AG10803 (cell line): ENCODE measurements at places on chromosomes 16 and 17.

DNA sequence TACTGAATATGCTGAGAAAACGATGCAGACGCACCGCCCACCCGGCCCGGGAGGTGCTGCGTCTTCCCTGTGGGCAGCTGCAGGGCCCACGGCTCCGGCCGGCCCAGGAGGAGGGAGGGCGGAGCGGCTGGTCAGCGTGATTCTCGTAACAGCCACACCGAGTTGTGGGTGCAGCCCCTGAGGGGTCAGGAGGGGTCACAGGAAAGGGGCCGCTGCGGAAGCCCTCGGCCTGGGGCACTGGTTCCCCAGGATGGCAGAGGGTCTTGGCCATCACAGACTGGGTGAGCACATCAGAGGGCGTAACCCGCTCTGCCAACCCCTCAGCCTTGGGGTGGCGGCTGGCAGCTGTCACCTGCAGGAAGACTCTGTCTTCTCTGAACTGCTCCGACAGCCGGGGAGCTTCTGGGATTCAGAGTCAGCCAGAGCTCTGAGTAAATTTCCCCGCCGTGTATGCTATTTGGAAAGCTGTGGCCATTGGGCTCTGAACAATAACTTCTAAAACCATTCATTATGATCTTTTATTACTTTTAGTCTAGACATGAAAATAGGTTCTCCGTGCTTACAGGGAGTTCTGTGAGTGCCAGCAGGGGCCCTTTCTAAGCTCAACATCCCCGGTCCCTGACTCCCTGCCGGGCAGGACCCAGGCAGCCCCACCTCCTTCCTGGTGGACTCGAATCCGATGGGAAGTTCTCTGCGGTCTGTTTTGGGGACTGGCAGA, 87.4 kb upstream of the CHMP6 start:
- no peak for DNase-seq

- no peak for DNase-seq
These were observed 1.2 kb upstream of the MSLN start for GRCh38 chr16:759110-759910.

GRCh38 chr16:16137110-16137509, 86.2 kb downstream of the ABCC6 start:
- DNase-seq: peak; percentile 10

DNA sequence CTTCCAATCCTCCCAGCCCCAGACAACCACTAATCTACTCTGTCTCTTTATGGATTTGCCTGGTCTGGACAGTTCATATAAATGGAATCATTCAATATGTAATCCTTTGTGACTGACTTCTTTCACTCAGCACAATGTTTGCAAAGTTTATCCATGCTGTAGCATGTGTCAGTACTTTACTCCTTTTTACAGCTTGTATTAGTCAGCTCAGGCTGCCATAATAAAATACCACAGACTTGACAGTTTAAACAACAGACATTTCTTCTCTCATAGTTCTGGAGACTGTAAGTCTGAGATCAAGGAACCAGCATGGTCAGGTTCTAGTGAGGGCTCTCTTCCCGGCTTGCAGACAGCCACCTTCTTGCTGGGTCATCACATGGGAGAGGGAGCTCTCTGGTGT, 41.3 kb downstream of the GPRC5B start:
- no peak for DNase-seq

DNA sequence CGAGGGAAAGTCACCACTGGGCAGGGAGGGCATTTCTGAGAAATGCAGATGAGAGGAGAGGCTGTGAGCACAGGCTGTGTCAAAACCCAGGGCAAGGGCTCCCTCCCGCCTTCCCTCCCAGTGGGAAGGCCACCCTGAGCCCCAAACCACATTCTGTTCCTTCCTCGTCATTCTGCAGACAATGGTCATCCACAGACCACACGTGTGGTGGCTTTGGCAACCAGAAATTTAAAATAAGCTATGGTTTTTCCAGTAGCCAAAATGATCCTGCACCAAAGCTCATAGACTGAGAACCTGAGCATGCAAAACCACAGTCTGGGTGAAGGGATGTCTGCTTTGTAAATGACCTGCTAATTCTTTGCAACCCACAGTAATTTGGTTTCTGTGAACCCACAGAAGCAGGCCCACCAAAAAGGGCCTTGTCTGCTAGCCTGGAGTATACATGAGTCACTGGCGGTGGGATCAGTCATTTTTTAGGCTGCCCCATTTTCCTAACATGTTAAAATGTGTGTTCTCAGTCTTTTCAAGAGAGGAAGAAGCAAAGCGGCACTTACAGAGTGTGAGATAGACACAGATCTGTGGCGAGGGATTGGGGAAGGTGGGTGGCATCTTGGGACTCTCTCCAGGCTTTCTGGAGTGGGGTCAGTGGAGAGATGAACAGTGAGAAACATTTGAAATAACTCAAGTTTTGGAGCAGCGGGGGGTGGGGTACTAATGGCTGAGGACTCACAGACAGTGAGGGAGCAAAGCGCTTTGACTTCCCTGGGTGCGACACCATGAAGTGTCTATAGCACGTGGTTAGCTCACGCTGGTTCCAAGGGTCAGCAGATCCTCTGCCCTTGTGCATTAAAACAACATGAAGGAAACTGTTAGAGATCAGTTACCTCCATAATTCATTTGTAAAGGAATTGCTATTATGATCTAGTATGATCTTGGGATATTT, 20.5 kb downstream of the GRB7 start:
- DNase-seq: no peak

- DNase-seq: no peak
These were observed 243 bp downstream of the RND2 start for GRCh38 chr17:43025290-43025657.
